ENCODE measurements at places on chromosomes 16 and 17.

GRCh38 chr16:12387786-12388185 lies 411.3 kb downstream of the SNX29 start:
- DNase-seq, result no peak

GRCh38 chr16:56349086-56349415 lies 76.3 kb downstream of the AMFR start:
- DNase-seq, result no peak

DNA sequence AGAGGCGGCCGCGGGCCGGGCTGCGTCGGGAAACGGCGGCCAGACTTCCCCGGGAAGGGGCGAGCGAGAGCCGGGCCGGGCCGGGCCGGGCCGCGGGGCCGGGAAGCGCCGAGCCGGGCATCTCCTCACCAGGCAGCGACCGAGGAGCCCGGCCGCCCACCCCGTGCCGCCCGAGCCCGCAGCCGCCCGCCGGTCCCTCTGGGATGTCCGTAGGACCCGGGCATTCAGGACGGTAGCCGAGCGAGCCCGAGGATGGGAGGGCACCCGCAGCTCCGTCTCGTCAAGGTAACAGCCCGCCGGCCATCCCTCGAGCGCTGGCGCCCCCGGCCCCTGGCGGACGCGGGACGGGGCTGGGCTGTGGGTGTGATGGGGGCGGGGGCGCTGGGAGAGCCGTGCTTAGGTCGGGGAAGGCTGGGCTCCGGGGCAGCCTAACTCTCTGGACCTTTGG lies at the start of gene CRHR1:
CRHR1 (plus strand) TSS at position 28 of the 448 bp plus-strand sequence; CDS start at position 253, 225 bp downstream.
- no peak for DNase-seq

DNA sequence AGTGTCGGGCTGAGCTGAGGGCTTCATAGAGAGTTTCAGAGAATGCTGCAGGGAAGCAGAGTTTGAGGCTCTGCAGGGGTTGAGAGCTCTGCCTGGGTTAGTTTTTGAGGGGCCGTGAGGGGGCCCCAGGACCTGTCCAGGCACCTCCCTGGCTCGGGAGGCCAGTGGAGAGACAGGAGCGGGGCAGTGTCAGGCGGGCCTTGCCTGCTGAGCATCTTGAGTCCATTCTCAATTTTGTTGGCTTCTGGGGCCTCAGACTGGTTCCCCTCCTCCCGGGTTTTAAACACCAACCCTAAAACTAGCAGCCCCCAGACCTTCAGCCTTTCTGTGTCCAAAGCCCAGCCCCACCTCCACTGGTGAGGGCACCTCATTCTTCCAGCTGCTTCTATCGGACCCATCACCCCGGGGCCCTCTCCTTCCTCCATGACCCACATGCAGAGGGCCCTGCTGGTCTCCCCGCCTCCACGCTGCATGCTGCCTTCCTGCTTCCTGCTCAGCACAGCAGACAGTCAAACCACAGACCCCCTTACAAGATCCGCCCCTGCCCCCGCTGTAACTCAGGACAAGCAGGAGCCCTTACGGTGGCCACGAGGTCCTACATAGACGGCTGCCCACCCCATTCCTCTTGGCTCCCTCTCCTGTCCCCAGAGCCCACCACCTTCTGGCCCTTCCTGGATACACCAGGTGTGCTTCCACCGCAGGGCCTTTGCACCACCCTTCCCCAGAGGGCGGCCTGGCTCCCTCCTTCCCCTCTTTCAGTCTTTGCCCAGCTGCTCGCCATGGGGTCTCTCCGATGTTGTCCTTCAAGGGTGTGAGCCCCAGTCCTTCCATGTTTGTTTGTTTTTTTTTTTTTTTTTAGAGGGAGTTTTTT lies 3.8 kb downstream of the RNF213 start:
- DNase-seq, result no peak

- peak; percentile 92 for DNase-seq
Measured at GRCh38 chr17:3683054-3683511, 12.9 kb downstream of the P2RX5 start.
